ENCODE measurements at places on chromosomes 4 and X.

DNA sequence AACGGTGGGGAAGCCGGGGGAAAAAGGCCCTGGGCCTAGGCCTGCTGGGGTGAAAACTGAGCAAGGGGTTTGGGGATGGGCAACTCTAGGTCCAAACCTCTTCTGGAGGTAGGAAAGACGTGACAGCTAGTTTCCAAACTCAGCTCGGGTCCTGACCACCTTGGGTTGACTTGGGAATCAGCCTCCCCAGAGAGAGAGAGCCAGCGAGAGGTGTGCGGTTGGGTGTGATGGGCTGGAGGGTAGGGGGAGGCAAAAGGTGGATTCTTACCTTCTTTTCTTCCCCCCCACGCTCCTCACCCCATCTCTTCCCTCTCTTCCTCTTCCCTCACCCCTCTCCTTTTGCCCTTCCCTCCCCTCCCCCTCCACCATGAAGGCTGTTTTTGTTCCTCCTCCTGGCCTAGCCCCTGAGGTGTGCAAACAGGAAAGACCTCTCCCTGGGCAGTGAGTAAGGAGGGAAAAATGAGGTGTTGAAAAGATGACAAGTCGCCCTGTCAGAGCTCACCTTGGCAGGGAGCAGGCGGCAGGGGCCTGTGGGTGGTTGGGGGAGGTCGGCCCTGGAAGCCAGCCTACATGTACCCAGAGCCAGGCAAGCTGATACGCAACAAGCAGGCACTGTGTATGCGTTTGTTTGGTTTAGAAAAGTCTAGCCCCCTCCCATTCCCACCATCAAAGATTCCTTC, 14.8 kb downstream of the PJA1 start:
- no peak for DNase-seq

- DNase-seq = no peak
These were observed 3.5 kb downstream of the CXorf58 start for GRCh38 chrX:23911126-23911835.

- no peak for DNase-seq
These were observed 139.7 kb downstream of the EFHC2 start for GRCh38 chrX:44203791-44204190.

DNA sequence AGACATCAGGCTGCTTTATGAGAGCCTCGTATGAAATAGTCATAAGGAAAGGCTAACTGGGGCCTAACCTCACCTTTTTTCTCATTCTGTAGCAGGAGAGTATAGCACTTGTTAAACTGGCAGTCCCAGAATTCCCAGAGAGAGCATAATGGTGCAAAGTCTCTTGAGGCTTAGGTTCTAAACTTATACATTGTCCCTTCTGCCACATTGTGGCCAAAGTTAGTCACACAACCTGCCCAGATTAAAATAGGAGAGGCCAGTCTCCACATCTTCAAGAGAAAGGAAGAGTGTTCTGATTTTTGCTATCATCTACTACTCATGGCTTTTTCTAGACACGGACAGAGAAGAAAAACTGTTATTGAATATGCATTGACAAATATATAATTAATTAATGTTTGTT, 1588.9 kb upstream of the PCDH7 start:
- no peak for DNase-seq

DNA sequence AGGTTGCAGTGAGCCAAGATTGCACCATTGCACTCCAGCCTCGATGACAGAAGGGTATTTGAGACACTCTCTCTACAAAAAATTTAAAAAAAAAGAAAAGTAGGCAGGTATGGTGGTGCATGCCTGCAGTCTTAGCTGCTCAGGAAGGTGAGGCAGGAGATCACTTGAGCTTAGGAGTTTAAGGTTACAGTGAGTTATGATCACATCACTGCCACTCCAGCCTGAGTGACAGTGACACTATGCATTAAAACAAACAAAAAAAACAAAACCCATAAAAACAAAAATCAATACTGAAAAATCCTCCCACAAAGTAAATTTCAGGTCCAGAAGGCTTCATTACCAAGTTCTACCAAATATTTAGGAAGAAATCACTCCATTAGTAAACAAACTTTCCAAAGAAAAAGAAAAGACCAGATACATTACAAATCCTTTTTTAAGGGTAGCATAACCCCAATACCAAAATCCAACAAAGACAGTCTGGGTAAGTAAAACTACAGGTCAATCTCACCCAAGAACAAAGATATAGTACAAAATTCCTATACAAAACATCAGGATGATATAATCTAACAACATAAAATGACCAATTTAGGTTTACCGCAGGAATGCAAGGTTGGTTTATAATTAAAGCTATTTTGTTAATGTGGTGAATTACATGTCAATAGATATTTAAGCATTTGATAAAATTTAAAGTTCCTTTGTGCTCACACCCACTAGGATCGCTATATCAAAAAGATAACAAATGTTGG, 11.7 kb downstream of the NELFA start:
- DNase-seq = no peak

DNA sequence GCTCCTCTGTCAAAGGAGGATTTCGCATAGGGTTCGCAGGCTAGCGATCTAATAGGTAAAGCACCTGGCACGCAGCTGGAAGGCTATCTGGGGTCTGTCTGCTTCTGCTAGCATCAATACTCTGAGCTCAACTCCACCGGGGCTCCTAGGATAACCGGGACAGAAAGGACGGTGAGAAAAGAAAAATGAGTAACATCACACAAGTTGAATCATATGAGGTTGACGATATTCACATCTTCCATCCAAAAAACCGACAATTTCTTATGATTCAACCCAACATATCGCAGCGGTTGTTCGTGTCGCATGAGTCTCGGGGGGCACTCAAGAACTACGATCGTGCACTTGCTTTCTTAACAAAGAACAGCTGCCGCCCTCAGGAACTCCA, 1.8 kb downstream of the PROM1 start:
- no peak for DNase-seq

- DNase-seq = no peak
These were observed 170.2 kb downstream of the APBB2 start for GRCh38 chr4:41044165-41044564.

GRCh38 chr4:28435314-28435713, 1574.7 kb downstream of the STIM2 start:
- no peak for DNase-seq

DNA sequence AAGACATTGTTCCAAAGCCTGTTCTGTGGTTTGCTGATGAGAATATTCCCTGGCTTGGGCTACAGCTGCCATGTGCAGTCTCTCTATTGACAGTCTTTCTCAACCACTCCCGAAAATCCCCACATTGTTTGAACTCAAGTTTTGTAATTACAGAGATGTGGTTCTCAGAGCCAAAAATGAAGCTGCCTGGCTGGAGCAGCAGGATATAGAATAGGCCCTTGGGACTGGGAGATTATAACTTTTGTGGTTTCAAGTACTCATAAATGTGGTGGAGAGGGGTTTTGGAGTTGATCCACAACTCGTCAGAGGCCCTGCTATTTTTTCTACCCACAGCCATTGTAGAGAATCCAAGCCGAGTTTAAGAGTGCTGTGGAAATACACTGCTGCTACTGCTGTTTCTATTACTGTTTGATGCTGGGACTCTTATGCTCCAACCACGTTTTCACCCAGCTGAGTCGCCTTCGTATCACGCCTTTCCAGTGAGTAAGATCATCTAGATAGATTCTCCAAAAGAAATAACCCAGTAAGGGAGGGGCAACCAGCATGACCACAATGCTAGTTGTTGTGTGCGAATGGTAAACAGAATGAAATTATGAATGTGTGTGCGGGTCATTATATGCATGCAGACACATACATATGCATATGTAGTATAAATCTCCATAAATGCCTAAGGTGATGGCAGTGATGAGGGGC, 57.1 kb upstream of the ATXN3L start:
- DNase-seq = no peak

GRCh38 chrX:151279161-151279560, 102.8 kb downstream of the GPR50 start:
- DNase-seq = no peak

DNA sequence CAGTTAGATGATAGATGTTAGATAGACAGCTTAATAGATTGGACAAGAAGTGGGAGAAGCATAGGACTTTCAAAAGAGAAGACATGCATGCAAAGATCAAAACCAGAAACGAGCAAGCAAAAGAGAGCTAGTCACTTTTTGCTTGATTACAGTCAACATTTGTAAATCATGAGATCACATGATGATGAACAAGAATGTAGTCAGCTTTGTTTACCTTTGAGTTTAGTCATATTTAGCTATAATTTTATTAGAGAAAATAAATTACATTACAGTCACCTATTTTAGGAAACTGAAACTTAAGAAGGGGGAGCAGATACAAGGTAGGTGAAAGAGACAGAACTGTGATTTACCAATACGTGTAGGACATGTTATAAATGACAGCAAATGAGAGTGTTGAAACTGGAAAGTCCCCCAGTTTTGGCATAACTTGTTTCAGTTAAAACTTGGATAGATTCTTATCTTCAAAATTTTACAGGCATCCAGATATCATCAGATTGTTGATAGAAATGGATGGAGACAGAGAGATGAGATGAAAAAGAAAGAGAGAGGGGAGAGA, 1083.1 kb upstream of the PCDH10 start:
- no peak for DNase-seq

DNA sequence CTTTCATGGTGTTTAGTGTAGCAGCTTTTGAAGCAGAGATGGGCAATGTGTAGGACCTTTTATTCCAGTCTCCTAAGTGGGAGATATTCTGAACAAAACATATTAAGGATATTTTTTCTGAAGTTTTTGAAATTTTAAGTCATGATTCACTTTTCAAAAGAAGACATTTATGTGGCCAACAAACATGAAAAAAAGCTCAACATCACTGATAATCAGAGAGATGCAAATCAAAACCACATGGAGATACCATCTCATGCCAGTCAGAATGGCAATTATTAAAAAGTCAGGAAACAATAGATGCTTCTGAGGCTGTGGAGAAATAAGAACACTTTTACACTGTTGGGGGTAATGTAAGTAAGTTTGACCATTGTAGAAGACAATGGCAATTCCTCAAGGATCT, 76.0 kb downstream of the FAT4 start:
- DNase-seq = no peak

GRCh38 chrX:135652602-135653001, 60.8 kb upstream of the CT45A1 start:
- DNase-seq = no peak

DNA sequence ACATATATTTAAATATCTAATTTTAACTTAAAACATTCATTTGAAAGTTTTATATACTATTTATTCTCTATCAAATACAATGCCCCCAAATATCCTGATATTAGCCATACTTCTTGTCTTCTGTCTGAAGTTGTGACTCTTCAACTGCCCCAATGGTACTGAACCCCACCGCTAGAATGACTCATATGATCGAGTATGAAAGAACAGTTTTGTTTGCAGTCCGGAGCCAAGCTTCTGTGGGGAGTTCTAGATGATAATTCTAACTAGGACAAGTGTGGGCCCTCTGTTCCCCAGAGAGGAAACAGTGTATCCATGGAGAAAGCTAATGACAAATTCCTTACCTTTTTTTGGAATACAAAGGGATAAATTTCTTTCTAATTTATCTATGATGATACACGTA, 24.7 kb upstream of the CT47A1 start:
- no peak for DNase-seq

GRCh38 chr4:87970121-87970520, 5.4 kb upstream of the SPP1 start:
- DNase-seq = no peak

DNA sequence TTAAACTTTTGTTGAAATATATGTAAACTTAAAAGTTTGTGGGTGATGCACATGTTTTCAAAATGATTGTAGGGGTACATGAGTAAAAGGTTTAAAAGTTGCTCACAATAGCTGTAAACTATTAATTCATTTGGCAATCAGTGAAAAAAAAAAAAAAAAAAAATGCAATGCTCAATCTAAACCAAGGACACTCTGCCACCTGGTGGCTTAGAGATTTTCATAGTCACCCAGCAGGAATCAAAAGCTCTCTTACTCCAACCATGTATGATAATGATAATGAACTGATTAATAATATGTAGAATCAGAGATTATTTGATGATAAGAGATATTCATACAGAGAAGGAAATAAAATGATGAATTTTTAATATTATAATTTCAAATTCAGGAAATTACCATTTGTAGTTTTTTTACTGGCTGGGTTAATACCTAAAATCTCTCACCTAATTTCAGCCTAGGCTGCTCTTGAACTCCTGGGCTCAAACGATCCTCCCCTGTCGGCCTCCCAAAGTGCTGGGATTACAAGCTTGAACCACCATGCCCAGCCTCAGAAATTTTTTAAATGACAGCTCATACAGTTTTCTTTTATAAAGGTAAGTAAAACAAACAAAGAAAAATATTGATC, 46.9 kb upstream of the SLC25A4 start:
- peak; percentile 15 for DNase-seq

GRCh38 chr4:8287343-8288280, 18.1 kb downstream of the HTRA3 start:
- DNase-seq = no peak

- no peak for DNase-seq
These were observed 39.6 kb downstream of the PDLIM5 start for GRCh38 chr4:94491322-94491721.

DNA sequence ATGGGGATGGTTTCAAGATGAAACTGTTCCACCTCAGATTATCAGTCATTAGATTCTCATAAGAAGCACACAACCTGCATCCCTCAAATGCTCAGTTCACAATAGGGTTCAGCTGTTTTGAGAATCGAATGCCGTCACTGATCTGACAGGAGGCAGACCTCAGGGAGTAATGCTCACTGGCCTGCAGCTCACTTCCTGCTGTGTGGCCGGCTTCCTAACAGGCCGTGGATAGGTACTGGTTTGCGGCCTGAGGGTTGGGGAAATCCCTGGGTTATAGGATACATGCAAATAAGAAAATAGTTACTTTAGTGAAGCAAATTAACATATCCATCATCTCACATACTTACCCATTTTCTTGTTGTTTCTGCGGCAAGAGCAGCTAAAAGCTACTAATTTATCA, 160.4 kb downstream of the MAD2L1 start:
- no peak for DNase-seq

- no peak for DNase-seq
These were observed 59.8 kb upstream of the PPP1R2C start for GRCh38 chrX:42837747-42838146.

- DNase-seq = no peak
These were observed 8.3 kb downstream of the ARHGAP10 start for GRCh38 chr4:147740176-147740575.

DNA sequence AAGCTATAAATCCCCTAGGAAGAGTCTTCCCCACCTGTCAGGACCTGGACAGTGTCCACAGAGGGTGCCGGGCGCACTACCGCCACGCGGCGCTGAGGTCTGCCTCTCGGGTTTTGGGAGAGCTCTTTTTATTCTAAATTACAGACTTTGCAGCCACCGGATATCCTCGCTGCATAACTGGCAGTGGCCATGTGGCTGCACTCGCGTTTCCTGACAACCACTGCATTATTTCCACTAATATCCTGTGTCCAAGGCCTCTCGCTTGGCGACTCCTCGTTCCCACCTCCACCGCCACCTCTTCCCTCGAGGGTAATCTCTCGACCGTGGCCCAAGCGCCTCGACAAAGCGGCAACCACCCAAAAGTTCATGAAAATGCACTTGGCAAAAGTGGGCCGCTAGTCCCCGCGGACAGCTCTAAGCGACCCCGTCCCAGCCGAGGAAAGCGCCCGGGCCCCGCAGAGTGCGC, 512 bp upstream of the TMEM131L start:
- peak; percentile 37 for DNase-seq

All from stimulated activated CD4-positive, alpha-beta T cell treated with anti-CD3 and anti-CD28 coated beads, Interleukin-4, amount 100 ng/mL, for 24 hours (primary cell).